Activated T-helper 2 cell treated with anti-CD3 and anti-CD28 coated beads, Interferon-gamma antibody, Interleukin-2, Interleukin-4, amounts not matched to agents 10 μg/mL and 5 μg/mL and 100 μg/mL, durations not matched to agents 14 hours and 24 hours and 36 hours (primary cell): ENCODE measurements at places on chromosomes 7 and 10. TPM values are rescaled to one million over a fixed set of nuclear protein-coding genes. Genes with fewer than 3 reads are reported as not detected.

ADCYAP1R1 gene
- not detected in 2 replicates for total RNA-seq

CCL24 gene
- not detected in 2 replicates for total RNA-seq

CCDC136 gene
- 14.3 and 15.5 TPM in 2 replicates for total RNA-seq

NXPH1 gene
- total RNA-seq, result not detected in 2 replicates

AGAP5 gene
- 18.2 and 18.8 TPM in 2 replicates for total RNA-seq

RNF148 gene
- total RNA-seq, result not detected in 2 replicates

NUTM2A gene
- total RNA-seq, result 0.07 and 0.30 TPM in 2 replicates

TCTN3 gene
- total RNA-seq, result 66.5 and 71.3 TPM in 2 replicates

FMC1 gene
- 7.2 and 7.5 TPM in 2 replicates for total RNA-seq

PDSS1 gene
- 27.9 and 32.3 TPM in 2 replicates for total RNA-seq

PRF1 gene
- total RNA-seq, result 67.7 and 69.6 TPM in 2 replicates

HOXA10 gene
- total RNA-seq, result not detected in 2 replicates

OR2A1 gene
- total RNA-seq, result not detected in 2 replicates

CYP3A4 gene
- not detected in 2 replicates for total RNA-seq
